ENCODE measurements at places on chromosomes 12 and 14.
A peak's percentile ranks its signal among the peaks of the same experiment; 100 is the strongest.

- no peak overlapping the region for H3K27ac ChIP-seq
- H3K4me1 ChIP-seq: peaks cover 13% of the 10 kb centered on the region
- DNase-seq: no peak
These were observed 28.6 kb downstream of the GABARAPL1 start for GRCh38 chr12:10241290-10241689.

GRCh38 chr12:48980953-48981756 is 3.0 kb downstream of the WNT1 start:
- peaks cover 52% of the 10 kb centered on the region for H3K4me1 ChIP-seq
- H3K4me3 ChIP-seq: peak overlapping the region; percentile 73
- H3K27me3 ChIP-seq: peaks cover 84% of the 10 kb centered on the region
- peak overlapping the region; percentile 89 for H3K27ac ChIP-seq
- no peaks in the 10 kb centered on the region for H3K36me3 ChIP-seq

GRCh38 chr12:104329707-104330532 is 26.4 kb downstream of the EID3 start:
- H3K4me1 ChIP-seq: no peaks in the 10 kb centered on the region
- no peak for DNase-seq
- H3K4me3 ChIP-seq: no peak overlapping the region
- no peaks in the 10 kb centered on the region for H3K27me3 ChIP-seq
- H3K27ac ChIP-seq: no peak overlapping the region
- H3K36me3 ChIP-seq: peaks cover 37% of the 10 kb centered on the region

GRCh38 chr14:68284333-68284732 is 464.8 kb downstream of the RAD51B start:
- peak overlapping the region; percentile 96 for H3K27ac ChIP-seq
- no peaks in the 10 kb centered on the region for H3K27me3 ChIP-seq
- no peak for DNase-seq
- no peak overlapping the region for H3K4me3 ChIP-seq

GRCh38 chr12:116727261-116727660 is 10.6 kb downstream of the SPRING1 start:
- no peak overlapping the region for H3K4me3 ChIP-seq
- no peak for DNase-seq
- H3K27me3 ChIP-seq: no peaks in the 10 kb centered on the region
- H3K27ac ChIP-seq: no peak overlapping the region
- H3K36me3 ChIP-seq: peaks cover 7% of the 10 kb centered on the region

GRCh38 chr12:108315486-108316105 is 23.5 kb downstream of the CMKLR1 start:
- H3K27me3 ChIP-seq: peaks cover 2% of the 10 kb centered on the region
- H3K4me3 ChIP-seq: no peak overlapping the region
- peak overlapping the region; percentile 46 for H3K27ac ChIP-seq
- no peaks in the 10 kb centered on the region for H3K36me3 ChIP-seq
- H3K4me1 ChIP-seq: peaks cover 41% of the 10 kb centered on the region

DNA sequence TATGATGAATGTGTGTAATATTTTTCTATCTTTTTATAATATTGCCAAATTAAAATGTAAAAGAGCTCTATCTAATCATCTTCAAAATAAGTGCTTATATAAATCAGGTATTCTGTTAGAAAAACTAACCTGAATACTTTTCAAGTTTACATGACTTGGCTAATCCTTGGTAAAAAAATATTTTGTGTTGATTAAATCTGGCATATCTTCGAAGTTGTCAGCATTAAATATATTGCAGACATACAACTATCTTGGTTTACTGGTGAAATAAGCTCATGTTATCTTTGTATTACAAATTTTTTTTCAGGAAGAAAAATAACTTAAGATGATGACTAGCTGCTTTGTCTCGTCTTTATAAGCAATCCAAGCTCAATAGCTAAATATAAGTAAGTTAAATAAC is 39.6 kb downstream of the MGAT4C start:
- H3K27me3 ChIP-seq: no peaks in the 10 kb centered on the region
- no peaks in the 10 kb centered on the region for H3K4me1 ChIP-seq
- no peak for DNase-seq
- no peak overlapping the region for H3K4me3 ChIP-seq
- H3K36me3 ChIP-seq: no peaks in the 10 kb centered on the region

DNA sequence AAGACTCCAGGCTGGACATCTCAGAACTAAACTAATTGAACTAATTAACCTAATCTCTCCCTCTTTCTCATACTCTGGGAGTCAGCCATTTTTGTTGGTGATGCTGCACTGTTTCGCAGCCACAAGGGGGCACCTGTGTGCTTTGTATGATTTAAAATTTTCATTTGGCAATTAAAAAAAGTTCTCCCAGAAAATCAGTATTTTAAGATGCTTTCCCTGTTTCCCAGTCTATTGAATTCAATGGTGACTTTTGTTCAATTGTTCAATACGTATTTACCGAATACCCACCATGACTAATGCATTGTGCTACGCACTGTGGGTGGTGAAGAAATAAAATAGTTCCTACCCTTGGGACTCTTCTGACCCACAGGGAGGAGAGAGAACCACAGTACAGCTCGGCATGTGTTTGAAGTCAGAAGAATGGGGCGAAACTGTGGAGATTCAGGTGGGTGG is 63.7 kb downstream of the ZNF664 start:
- H3K36me3 ChIP-seq: no peaks in the 10 kb centered on the region
- H3K27me3 ChIP-seq: peaks cover 6% of the 10 kb centered on the region

- H3K36me3 ChIP-seq: no peaks in the 10 kb centered on the region
- H3K4me1 ChIP-seq: peaks cover 11% of the 10 kb centered on the region
- H3K4me3 ChIP-seq: no peak overlapping the region
- peaks cover 2% of the 10 kb centered on the region for H3K27me3 ChIP-seq
- H3K27ac ChIP-seq: no peak overlapping the region
These were observed 48.5 kb upstream of the RIMBP2 start for GRCh38 chr12:130764475-130765185.

DNA sequence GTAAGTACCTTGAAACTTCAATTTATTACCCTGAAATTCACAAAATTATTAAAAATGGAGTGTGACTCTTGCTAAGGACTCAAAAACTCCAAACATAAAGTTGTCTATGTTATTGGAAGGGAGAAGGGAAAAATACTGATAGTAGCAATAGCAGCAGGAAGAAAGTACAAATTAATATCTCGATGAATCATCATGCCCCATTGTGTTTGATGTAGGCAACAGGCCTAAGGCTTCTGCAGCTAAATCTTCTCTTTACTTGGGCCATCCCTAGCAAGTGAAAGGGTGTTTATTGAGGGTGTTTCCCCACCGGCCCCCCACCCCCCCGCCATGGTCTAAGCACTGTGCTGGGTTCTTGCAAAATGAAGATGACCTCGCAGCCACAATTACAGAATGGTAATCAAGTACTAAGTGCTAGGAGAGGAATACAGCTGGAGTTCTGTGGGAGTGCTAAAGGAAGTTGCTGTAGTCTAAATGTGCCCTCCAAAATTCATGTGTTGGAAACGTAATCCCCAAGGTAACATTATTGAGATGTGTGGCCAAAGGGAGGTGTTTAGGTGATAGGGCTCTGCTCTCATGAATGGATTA is 76.5 kb downstream of the SNAPC1 start:
- H3K27me3 ChIP-seq: peaks cover 34% of the 10 kb centered on the region
- no peaks in the 10 kb centered on the region for H3K36me3 ChIP-seq
- no peak overlapping the region for H3K27ac ChIP-seq
- no peak overlapping the region for H3K4me3 ChIP-seq
- peaks cover 5% of the 10 kb centered on the region for H3K4me1 ChIP-seq
- DNase-seq: no peak

GRCh38 chr12:111453071-111453989 is 47.6 kb downstream of the SH2B3 start:
- no peaks in the 10 kb centered on the region for H3K27me3 ChIP-seq
- no peak for DNase-seq
- peak overlapping the region; percentile 26 for H3K27ac ChIP-seq
- H3K36me3 ChIP-seq: peaks cover 49% of the 10 kb centered on the region
- peaks cover 35% of the 10 kb centered on the region for H3K4me1 ChIP-seq

DNA sequence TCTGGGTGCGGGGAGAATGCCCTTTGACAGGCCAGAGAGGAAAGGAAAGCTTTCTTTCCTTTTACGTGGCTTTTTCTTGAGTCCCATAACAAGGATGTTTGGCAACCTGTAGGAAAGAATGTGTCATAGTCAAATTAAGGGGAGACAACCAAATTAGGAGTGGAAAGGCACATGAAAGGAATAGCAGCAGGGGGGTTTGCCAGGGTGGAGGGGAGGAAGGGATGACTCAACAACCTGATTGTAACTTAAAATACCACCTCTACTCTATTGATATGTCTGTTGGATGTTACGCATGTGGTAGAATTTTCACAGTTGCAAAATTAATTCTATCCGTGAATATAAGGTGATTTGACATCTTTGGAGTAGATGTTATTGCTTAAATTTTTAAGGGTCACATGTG is 28.5 kb upstream of the MYBPC1 start:
- DNase-seq: no peak
- H3K4me3 ChIP-seq: no peak overlapping the region
- H3K27ac ChIP-seq: no peak overlapping the region
- no peaks in the 10 kb centered on the region for H3K4me1 ChIP-seq
- H3K27me3 ChIP-seq: peaks cover 8% of the 10 kb centered on the region

DNA sequence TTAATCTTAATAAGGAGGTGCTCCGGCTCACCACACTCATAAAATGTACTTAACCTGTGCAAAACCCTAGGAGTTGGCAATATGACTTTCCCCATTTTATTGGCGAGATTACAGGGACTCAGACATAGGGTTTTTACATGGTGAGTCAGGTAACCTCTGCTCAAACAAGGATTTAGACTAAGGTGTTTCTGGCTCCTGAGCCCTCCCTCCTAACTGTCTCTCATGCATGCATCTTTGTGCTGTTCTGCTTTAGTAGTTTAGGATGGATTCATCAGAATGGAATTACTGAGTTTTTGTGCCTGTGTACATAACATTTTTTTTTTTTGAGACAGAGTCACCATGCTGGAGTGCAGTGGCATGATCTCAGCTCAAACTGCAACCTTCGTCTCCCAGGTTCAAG is 993.3 kb upstream of the TMEM132C start:
- no peaks in the 10 kb centered on the region for H3K27me3 ChIP-seq
- H3K36me3 ChIP-seq: no peaks in the 10 kb centered on the region
- no peak overlapping the region for H3K4me3 ChIP-seq
- no peak for DNase-seq
- no peaks in the 10 kb centered on the region for H3K4me1 ChIP-seq
- no peak overlapping the region for H3K27ac ChIP-seq

DNA sequence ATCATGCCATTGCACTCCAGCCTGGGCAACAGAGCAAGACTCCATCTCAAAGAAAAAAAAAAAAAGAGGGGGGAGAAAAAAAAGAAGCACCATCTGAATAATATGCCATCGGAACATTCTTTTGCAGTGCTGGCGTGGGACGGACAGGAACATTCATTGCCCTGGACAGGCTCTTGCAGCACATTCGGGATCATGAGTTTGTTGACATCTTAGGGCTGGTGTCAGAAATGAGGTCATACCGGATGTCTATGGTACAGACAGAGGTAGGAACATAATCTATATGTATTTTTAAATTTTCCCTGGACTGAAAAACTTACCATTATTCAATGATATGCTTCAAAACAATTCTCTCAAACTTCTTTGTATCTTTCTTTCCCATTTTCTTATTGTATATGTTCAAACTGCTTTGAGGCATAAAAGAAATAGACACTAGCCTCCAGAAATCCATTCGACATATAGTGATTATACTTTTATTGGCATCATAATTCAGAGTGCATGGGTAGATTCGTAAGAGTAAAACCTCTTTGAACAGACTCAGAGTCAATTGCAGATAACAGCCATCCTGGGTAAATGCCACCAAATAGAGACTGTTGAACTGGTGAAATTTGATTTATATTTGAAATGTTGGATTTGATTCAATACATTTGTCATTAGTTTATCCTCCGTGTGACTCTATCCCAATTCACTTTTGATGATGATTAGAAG is 199.7 kb downstream of the EPS8 start:
- H3K27ac ChIP-seq: no peak overlapping the region
- H3K4me1 ChIP-seq: peaks cover 12% of the 10 kb centered on the region
- DNase-seq: no peak
- H3K27me3 ChIP-seq: no peaks in the 10 kb centered on the region
- H3K4me3 ChIP-seq: peak overlapping the region; percentile 44

GRCh38 chr12:25838007-25838406 is 120.5 kb upstream of the RASSF8 start:
- DNase-seq: no peak
- no peak overlapping the region for H3K4me3 ChIP-seq
- no peaks in the 10 kb centered on the region for H3K4me1 ChIP-seq
- H3K36me3 ChIP-seq: no peaks in the 10 kb centered on the region
- H3K27me3 ChIP-seq: no peaks in the 10 kb centered on the region
- H3K27ac ChIP-seq: no peak overlapping the region

GRCh38 chr12:99235381-99235780 is 412.2 kb upstream of the GARIN6 start:
- no peaks in the 10 kb centered on the region for H3K36me3 ChIP-seq
- DNase-seq: no peak
- no peak overlapping the region for H3K4me3 ChIP-seq
- peaks cover 3% of the 10 kb centered on the region for H3K4me1 ChIP-seq
- H3K27ac ChIP-seq: no peak overlapping the region

DNA sequence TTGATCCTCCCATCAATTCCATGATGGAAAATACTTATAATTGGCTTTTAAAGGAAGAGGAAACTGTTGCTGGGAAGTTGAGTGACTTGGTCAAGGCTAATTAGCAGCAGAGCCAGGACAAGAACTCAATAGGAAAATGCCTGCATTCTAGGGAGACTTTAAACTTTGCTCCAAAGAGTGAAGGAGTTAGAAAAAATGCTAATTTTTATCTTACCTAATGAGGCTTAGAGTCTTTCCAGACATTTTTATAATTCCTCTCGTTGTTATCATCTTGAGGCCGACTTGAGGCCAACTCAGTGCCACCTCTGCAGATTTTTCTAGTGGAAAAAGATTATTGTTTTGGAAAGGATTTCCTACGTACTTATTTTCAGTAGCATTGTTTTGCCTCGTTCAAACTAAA is 344.6 kb downstream of the ETNK1 start:
- no peak overlapping the region for H3K27ac ChIP-seq
- H3K36me3 ChIP-seq: no peaks in the 10 kb centered on the region
- H3K27me3 ChIP-seq: no peaks in the 10 kb centered on the region
